ENCODE measurements at places on chromosomes 1 and 21.
A peak's percentile ranks its signal among the peaks of the same experiment; 100 is the strongest.

- DNase-seq, result peak; percentile 76
Measured at GRCh38 chr1:61254634-61255357, 172.4 kb downstream of the NFIA start.

- DNase-seq, result no peak
Measured at GRCh38 chr1:94723894-94724293, 96.3 kb upstream of the SLC44A3 start.

DNA sequence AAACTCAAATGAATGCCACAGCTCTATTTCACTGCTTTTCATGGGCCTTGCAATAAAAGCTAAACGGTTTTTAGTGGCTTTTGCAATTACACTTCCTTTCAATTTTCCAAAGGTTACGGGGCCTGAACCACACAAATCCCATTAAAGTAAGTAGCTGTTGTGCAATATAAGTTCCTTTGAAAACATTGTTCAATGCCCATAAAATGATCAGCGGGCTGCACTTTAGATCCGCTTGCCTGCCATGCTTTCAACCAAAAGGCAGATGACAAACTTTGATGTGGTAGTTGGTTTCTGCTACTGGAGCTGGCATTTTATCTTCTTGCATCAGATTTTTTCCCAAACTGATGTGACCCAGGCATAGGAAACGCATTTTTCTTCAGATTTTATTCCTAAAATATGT, 50.2 kb downstream of the PRRX1 start:
- no peak for DNase-seq

DNA sequence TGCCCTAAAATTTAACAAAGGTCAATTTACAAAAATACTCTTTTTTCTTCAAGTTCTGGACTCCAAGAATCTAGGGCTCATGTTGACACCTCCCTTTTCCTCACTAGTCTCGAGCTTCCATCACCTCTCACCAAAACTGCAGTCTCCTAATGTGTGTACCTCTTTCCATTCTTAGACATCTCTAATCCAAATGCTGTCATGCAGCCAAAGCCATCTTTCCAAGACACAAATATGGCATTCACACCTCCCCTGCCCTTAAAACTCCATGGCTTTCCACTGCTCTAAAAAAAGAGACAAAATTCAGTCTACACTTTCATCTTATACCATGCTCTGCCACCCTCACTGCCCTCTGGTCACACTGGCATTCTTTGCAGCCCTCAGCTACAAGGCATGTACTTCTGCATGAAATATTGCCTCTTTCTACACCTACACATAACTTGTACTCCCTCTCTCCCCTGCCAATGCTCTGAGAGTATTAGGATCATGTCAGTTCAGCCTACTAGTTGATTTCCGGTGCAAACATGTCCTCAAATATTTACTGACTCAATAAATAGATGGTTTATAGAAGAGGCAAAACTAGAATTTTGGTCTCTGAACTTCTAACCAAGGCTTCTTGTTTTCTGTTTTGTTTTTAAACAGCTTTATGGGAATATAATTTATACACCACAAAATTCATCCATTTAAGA, 26.9 kb downstream of the ADSS2 start:
- DNase-seq, result no peak

DNA sequence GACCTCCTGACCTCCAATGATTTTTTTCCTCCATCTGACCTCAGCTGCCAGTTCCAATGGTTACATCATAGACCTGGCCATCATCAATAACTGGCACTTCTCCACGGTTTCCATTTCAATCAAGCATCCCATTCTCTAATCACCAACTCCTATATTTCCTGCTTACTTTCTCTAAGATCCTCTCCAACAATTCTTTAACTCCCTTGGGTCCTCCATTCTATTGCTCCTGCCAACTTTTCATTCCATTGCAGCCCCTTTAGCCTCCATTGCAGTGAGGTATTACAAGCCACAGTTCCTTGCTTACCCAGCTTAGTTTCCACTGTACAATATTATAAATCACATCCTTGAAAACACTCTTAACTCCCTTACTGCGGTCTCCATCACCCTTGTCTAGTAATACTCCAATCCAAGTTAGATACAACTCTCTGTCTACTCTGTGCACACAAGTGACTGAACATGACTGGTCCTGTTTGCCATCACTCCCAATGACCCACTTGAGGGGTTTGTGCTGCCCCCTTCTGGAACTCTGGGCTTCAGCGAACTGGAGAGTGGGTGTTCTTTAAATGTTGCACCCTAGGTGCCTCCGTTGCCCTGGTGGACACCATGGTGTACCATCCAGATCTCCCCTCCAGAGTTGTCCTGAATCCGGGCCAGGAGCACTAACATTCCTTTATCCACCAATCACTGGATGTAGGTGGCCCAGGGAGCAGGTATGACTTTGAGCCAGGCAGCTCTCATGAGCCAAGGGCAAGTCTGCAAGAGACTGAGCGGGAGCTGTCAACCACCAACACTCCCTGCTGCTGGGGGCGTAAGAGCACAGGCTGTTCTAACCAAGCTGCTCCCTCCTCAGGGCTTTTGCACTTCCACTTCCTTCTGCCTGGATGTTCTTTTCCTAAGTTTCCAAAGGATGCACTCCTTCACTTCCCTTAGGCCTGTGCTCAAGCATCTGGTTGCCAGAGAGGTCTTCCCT, 3.7 kb upstream of the FNDC7 start:
- DNase-seq, result peak; percentile 41

DNA sequence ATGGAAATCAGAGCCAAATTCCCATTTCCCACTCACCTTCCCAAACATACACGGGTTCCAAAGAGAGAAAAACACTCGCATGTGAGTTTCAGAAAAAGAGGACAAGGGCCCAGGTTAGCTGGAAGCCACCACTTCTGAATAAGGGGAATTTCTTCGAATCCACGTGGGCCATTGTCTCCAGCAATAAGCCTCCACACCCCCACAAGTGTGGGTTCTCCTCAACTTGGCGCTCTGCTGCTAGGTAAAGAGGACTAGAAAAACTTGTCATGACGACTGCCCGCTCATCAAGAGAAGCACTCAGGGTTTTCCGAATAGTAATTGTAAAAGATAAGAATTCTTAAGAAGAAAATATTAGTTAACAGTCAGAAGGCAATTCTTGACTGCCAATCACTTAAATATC, 30.6 kb downstream of the PRDM15 start:
- DNase-seq, result no peak
